ENCODE measurements at places on chromosomes 5 and 9.

- no peak for DNase-seq
Measured at GRCh38 chr9:115121181-115121580, 3.2 kb upstream of the TNC start.

DNA sequence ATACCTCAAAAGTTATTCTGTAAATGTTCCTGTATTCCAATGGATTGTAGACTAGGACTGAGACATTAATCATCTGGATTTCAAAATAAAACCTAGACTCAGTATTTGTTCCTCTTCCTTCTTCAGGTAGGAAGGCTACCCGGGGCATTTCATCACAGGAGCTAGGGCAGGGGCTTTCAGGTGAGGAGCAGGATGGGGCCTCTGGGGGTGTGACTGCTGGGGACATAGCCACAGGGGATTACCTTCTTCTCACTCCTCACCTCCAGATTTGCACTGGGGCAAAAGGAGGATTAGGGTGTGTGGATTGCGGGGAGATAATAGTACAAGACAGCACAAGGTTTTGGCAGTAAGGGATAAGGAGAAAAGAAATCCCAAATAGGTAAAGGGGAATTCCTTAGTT lies 37.9 kb upstream of the SRP19 start:
- DNase-seq: no peak

- no peak for DNase-seq
Measured at GRCh38 chr9:70392850-70393249, 21.6 kb downstream of the KLF9 start.

DNA sequence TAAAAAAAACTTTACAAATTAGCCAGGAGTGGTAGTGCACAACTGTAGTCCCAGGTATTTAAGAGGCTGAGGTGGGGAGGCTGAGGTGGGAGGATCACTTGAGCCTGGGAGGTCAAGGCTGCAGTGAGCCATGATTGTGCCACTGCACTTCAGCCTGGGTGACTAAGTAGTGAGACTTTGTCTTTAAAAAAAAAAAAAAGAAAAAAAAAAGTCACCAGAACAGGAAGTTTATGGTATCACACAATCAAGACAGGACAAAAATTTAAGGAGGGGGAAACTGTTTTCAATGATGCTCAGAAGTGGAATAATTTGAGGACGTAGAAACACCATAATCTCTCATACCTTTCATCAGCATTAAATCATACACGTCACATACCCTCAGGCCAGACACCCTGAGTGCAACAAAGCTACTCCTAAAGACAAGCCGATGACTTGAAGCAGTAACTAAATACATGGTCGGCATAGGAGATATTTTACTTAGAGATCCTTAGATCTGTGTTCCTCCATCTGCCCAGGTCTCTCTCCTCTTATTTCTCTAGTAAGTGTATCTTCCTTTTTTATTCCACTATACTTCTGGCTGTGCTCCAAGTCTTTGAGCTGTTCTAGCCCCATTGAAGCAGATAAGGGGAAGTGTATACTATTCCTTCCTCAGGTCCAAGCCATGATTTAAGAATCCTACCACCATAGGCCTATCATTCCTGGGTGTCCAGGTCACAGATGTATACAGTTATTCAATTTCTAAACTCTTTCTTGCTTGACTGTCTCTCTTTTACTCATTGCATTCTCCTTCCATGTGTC lies 91.3 kb upstream of the APC start:
- no peak for DNase-seq

DNA sequence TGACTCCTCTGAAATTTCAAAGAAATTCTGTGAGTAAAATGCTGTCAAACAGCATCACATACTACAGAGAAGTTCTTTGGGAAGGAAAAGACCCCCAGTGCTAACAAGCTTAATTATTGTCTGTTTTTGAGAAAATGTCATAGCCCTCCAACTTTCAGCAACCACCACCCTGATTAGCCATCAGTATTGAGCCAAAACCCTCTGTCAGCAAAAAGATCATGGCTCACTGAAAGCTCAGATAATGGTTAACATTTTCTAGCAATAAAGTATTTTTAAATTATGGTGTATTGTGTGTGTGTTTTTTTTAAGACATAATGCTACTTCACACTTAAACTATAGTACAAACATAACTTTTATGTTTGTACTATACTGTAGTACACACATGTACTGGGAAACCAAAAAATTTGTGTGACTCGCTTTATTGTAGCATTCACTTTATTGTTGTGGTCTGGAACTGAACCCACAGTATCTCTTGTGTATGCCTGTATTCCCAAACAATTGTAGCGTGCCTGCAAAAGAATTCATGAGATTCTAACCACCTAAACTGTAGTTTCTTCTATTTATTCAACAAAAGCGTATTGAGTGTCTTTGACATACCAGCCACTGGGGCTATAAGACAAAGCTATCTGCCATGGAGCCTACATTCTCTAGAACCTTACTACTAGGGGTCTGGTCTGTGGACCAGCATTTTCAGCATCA lies 31.6 kb downstream of the TLE4 start:
- DNase-seq: no peak

- DNase-seq: no peak
Measured at GRCh38 chr5:108467563-108467962, 85.7 kb upstream of the FBXL17 start.

GRCh38 chr5:116013207-116013785 lies 19.0 kb upstream of the ARL14EPL start:
- DNase-seq: no peak

DNA sequence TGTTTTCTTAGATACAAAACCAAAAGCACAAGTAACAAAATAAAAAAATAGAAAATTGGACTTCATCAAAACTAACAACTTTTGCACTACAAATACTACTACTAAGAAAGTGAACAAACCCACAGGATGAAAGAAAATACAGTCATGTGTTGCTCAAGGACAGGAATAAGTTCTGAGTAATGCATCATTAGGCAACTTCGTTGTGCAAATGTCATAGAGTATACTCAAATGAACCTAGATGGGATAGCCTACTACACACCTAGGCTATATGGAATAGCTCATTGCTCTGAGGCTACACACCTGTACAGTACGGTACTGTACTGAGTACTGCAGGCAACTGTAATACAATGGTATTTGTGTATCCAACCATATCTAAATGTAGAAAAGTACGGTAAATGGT lies 88.3 kb downstream of the RAPGEF1 start:
- no peak for DNase-seq

GRCh38 chr5:170168002-170168401 lies 62.3 kb downstream of the FOXI1 start:
- no peak for DNase-seq

DNA sequence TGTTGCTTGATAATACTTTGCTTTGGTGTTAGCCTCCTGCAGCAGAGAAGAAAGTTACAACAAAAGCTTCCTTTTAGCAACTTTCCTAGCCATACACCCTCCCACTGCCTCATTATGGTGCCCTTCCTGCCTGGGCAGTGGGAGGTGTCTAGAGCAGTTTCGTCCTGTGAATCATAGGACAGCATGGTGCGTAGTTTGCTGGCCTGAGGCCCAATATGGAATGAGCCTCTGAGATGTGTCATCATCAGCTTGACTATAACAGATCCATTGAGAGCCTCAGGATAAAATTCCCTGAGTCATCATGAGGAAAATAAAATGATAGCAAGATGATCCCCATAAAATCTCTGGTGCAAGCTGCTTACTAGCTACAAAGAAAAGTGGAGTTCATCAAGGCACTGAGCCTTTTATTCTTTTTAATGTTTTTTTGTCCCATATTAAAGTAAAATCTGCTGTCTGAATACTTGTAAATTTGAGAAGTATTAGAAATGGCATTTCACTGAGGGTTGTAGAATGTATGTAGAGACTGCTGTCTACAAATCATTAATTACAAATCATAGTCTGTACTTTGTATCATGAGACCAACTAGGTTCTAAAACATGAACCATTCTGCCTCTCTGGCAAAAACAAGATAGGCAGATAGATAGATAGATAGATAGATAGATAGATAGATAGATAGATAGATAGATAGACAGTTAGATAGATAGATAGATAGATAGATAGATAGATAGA lies 303.0 kb upstream of the PDE4D start:
- DNase-seq: no peak

DNA sequence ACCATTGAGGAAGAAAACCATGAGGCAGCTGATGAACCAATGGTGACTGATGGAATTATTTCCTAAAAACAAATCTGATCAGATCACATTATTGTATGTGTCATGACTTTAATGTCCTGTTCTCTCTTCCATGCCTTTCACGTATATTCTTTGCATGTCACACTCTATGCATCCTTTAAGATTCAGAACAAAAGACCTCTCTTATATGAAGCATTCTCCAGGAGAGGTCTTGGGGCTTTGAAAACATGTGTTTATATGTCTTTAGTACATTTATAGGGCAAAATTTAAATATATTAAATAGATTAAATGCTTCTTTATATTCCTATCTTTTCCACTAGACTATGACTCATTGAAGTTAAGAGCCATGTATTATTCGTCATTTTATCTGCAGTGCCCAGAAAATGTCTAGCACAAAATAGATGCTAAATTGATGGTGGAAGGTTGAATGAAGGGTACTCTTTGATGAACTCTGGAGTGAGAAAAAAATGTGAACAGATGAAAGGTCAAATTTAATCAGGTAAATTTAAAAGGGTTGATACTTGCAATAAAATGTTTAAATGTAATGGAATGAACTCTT lies 196.3 kb downstream of the PSAT1 start:
- DNase-seq: no peak

GRCh38 chr5:167259806-167260205 lies 1031.6 kb upstream of the WWC1 start:
- no peak for DNase-seq

GRCh38 chr9:111036946-111037345 lies 1.3 kb downstream of the LPAR1 start:
- DNase-seq: no peak

GRCh38 chr5:145835848-145836239 lies 702 bp upstream of the PRELID2 start:
- DNase-seq: no peak

DNA sequence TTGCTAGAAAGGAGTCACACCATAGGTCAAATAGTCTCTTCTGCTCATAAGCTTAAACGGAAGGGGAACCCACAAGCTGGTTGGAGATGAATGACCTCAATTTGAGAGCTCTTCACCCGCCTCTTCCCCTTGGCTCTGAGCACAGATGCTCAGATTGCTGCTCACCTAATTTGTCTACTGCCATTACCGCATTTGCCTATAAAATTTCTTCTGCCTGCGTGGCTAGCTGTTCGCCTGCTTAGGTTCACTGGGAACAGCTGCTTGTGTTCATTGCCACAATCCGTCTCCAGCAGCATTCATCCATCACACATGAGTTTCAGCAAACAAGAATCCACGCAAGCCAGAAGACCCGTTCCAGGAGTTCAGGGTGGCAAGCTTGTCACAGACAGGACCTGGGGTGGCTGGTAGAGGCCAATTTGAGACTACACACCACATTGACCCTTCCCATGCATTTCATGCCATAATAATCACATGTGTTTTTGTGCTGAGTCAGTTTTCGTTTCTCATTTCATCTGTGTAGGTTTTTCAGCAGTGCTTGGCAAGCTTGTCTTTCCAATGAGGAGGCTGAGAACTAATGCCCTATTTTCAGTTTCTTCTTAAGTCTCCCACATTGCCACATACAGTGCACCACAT lies 50.2 kb upstream of the DNAH5 start:
- DNase-seq: no peak

GRCh38 chr5:104199771-104200170 lies 637.2 kb upstream of the NUDT12 start:
- no peak for DNase-seq

DNA sequence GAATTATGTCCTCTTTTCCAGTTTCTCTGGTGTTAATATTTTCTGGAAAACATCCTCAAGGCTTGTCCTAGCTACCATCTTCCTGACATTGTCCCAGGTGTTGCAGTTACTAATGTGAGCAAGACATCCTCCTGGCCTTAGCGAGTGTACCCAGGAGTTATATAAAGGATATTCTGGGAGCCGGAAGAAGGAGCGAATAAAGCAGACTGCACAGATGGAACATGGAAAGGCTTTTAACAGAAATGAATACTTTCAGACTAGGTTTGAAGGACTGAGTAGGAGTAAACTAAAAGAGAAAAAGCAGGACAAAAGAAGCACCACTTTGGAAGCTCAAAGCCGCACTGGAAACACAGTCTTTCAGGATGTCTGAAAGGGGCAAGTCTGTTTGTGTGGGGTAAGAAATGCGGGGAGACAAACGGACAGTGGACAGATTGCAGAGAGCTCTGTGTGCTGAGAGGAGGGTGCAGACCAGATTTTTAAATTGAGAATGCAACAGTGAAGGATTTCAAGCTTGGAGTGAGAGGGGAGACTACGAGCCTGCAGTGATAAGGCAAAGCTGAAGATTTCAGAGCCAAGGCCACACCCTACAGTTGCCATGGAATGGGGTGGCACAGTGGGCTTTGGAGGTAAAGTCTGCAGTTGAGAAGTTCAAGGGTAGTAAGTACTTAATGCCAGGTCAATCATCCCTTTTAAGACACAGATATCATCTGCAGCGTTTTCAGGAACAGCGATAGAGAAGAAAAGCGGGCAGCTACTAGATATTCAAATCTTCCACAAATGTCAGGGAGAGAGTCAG lies 94.1 kb upstream of the TAF11L2 start:
- no peak for DNase-seq

DNA sequence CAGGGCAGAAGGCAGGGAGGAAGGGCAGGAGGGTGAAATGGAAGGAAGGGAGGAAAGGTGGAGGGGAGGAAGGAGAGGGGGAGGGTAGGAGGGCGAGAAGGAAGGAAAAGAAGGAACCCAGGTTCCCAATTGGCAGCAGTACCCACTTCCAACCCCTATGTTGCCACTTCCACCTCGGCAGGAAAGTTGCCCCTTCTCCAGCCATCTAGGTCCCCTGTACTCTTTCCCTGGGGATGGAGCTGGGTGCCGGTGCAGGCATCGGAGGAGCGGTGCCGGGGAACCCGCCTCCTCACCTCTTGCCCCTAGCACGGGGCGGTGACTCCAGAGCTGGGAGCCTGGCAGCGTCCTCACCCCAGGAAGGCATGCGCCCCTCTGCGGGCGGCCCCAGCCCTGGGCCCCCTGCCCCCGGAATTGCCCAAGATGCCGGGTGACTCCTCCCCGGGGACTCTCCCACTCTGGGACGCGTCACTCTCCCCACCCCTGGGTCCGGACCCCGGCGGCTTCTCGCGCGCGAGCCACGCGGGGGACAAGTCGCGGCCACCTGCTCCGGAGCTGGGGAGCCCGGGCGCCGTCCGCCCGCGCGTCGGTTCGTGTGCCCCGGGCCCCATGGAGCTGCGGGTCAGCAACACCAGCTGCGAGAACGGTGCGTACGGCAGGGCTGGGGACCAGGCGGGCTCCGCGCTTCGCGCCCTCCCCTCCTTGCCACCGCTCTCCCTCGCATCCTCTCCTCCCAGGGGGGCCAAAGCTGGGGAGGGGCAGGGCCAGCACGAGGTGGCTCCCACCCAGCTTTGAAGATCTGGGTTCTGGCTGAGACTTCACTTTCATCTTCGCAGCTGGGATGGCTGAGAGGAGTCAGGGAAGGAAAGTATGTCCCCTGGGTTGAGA lies at the start of gene NIPAL4:
Gene NIPAL4 (plus strand): TSS at position 499 of the 885 bp plus-strand sequence. CDS start 108 bp downstream, at position 607.
- no peak for DNase-seq

All from activated CD4-positive, alpha-beta T cell treated with anti-CD3 and anti-CD28 coated beads for 1 hour (primary cell).